Activated T-cell treated with anti-CD3 and anti-CD28 coated beads, Interleukin-2, amount 50 U/mL, for 48 hours (primary cell): ENCODE measurements at places on chromosomes 13 and 19.

DNA sequence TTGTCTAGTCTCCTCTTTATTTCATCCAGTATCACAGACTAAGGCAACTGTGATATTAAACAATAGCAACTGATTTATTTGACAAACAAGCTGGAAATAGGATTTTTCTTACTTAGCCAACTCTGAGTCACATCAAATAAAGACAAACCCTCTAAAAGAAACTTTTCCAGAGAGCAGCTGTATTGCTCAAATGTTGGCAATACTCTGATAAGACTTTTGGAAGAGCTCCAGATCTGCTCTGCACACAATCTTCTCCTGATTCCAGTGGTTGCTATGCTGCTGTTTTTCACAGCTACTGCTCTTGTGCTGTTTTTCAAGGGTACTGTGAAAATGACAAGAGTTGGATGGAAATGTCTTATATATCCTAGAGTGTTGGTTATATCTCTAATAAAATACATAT, 1479.2 kb downstream of the SLITRK5 start:
- no peak for DNase-seq

DNA sequence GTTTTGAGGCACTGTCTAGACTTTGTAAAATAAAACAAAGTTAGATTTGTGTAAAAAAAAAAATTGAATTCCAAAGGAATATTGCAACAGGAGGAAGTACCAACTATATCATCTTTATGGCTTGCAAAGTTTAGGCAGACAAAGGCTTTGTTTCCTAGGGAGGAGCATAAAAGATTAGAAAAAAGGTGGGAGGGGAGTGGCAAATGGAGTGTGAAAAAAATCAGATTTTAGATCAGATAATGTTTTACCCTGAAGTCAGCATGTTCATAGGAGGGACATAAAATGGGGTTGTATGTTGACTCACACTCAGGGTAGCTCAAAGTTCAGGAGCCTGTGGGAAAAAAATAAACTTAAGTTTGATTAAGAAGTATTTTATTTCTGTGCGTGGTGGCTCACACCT, 3.7 kb downstream of the ZNF85 start:
- no peak for DNase-seq

- no peak for DNase-seq
These were observed 14.1 kb upstream of the NDFIP2 start for GRCh38 chr13:79466872-79467271.

- no peak for DNase-seq
These were observed 126.7 kb downstream of the STARD13 start for GRCh38 chr13:33158816-33159215.

DNA sequence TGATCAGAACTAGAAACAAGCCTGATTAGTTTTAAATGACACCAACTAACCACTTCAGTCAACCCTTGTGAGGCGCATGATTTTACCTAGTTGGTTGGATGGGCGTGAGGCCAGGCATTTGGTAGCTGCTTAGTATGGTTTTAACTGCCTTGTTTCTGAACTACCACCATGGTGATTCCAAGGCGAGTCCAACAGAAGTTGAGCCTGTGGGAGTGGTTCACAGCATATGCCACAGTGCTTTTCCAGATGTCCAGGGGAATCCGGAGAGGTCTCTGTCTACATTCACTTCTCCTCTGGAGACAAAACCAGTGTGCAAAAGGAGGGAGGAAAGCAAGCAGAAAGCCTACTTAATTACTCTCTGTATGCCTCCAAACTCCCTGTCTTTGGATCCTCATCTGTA, 524.1 kb downstream of the GPC6 start:
- DNase-seq = no peak

- no peak for DNase-seq
These were observed 474.7 kb downstream of the DIAPH3 start for GRCh38 chr13:59689057-59689456.

- no peak for DNase-seq
These were observed 8.1 kb downstream of the VSTM2B start for GRCh38 chr19:29533578-29534544.

DNA sequence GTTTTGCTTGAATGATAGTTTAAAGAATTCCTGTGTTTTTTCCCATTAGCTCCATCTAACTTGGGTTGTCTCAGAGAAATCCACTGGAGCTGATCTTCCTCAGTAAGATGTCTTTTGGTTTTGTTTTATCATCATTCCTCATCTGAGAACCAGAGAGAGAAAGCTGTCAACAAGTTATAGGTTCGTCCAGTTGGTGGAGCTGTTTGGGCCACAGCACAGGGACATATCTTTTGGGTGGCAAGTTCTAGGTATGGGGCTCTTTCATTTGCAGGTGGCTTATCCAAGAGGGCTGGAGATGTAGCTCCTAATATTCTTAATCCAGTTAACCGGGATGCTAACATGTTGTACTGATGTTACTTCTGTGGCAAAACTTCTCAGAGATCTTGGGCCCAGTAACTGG, 174.2 kb downstream of the KCNRG start:
- DNase-seq = no peak

DNA sequence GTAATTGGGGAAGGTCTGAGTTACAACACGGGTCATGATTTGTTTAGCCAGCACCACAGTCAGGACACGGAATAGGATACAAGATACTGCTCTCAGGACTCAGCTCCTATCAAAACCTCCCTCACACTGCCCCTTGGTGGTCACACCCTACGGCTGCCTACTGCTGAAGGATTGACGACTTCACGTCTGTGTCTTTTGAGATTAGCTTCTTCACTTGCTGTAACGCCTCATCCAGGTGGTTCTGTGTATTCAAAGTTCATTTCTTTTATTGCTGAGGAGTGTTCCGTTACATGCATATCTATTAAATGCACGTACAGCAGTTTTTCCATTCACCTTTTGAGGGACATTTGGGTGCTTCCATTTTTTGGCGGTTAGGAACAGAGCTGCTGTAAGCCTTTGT, 46.3 kb downstream of the URI1 start:
- no peak for DNase-seq

GRCh38 chr19:39839678-39840327, 5.8 kb upstream of the DYRK1B start:
- no peak for DNase-seq

DNA sequence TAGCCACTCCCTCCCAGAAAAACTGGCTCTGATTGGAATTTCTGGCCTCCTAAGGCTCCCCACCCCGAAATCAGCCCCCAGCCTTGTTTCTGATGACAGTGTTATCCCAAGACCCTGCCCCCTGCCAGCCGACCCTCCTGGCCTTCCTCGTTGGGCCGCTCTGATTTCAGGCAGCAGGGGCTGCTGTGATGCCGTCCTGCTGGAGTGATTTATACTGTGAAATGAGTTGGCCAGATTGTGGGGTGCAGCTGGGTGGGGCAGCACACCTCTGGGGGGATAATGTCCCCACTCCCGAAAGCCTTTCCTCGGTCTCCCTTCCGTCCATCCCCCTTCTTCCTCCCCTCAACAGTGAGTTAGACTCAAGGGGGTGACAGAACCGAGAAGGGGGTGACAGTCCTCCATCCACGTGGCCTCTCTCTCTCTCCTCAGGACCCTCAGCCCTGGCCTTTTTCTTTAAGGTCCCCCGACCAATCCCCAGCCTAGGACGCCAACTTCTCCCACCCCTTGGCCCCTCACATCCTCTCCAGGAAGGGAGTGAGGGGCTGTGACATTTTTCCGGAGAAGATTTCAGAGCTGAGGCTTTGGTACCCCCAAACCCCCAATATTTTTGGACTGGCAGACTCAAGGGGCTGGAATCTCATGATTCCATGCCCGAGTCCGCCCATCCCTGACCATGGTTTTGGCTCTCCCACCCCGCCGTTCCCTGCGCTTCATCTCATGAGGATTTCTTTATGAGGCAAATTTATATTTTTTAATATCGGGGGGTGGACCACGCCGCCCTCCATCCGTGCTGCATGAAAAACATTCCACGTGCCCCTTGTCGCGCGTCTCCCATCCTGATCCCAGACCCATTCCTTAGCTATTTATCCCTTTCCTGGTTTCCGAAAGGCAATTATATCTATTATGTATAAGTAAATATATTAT, 6.1 kb downstream of the FOSB start:
- no peak for DNase-seq

GRCh38 chr19:5102520-5102919, 133.6 kb downstream of the KDM4B start:
- no peak for DNase-seq

DNA sequence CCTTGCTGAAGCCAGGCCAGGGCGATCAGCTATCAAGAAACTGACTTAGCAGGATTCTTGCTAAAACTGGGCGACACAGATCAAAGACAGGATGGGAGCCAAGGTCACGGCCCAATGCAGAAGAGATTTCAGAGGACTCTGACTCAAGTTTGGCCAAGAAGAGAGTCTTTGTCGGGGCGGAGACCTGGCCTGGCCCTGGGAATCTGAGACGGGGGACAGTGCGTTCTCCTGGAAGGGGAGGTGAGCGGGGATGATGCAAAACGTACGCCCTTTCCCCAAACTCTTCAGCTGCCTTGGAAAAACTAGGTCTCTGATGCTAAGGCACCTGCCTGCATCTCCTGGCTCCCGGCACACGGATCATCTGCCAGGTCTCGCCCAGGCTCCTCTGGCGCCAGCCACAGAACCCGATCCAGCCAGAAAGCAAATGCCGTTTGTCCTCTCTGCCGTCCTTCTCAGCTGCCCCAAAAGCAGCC, 9.8 kb downstream of the MVB12A start:
- no peak for DNase-seq

DNA sequence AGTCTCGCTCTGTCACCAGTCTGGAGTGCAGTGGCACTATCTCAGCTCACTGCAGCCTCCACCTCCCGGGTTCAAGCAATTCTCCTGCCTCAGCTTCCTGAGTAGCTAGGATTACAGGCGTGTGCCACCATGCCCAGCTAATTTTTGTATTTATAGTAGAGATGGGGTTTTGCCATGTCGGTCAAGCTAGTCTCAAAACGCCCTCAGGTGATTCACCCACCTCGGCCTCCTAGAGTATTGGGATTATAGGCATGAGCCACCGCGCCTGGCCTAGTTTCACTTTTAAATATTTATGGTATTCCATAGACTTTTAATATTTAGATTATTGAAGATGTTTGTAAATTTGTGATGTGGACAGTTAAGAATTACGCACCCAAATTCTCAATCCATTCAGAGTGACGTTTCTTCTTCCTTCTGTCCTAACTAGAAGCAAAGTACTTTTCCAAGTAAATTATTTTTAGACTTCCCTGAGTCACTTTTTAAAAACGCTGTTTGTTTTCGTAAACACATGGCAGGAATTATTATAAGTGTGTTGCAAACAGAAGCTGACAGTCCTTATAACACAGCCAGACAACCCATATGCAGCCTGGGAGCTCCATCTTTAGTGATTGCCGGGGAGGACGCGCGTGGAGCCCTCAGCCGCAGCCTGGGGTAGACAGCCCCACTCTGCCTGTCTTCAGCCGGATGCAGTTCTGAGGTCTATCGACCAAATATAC, 131.7 kb downstream of the ATP11A start:
- no peak for DNase-seq

DNA sequence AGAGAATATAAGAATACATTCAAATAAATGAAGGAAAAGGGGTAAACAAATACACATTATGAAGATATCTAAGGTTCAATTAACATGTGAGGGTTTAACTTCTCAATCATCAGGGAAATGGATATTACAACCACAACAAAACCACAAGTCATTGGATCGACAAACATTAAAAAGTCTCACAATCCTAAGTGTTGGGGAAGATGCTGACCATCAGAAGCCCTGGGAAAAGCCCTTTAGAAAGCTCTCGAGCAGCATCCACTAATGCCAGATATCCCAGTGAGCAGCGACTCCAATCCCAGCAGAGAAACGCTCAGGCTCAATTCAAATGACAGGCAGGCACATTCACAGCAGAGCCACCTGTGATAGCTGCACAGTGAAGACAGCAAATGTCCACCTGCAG, 3.1 kb downstream of the TPRX1 start:
- no peak for DNase-seq

GRCh38 chr13:77417897-77418296, 91.0 kb upstream of the MYCBP2 start:
- DNase-seq = no peak

DNA sequence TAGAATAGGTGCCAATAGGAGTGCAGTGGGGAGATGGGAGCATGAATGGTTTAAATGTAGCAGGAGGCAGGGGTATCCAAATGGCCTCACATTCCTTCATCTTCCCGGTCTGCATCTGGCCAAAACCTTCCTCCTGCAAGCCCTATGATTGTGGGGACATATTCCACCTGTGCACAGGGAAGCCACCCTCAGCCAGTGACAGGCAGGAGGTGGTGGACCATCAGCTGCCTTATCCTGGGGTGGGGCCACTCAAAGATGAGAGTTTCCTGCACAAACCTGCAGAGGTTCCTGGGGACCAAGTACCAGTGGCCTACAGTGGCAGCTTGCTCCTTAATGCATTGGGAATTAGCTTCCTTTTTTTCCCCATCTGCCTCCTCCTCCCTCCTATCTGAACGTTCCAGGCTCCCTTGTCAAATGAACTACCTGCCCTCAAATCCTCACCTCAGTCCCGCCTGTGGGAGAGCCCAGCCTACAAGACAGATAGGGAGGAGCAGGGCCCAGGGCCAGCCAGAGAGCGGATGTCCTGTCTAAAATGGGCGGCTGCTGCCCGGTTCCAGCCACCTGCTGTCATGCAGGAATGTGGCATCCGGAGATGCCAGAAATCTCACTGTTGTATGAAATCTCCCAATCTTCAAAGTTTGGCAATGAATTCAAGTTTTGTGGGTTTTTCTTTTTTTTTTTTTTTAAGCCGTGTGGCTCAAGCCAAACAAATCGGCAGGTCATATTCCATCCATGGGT, 85.0 kb downstream of the TSHZ3 start:
- DNase-seq = no peak

DNA sequence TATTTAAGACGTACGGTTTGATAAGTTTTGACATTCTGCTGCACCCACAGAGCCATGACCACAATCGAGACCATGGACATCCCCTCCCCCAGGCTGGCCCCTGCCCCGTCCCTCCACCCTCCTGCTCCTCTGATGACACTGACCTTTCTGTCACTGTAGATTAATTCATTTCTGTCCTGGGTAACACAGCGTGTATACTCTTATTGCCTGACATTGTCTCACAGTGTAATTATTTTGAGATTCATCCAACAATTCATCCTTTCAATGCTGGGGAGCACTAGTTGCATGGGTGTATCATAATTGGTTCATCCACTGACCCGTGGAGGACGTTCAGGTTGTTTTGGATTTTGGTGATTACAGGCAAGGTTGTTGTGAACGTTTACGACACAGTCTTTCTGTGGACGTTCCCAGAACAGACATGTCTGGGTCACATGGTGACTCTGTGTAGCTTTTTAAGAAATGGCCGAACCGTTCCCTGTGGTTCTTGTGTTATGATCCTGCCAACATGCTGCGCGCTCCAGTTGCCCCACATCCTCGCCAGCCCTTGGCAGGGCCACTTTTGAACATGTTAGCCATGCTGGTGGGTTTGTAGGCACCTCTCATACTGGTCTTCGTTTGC, 41.9 kb downstream of the C13orf46 start:
- DNase-seq = no peak

DNA sequence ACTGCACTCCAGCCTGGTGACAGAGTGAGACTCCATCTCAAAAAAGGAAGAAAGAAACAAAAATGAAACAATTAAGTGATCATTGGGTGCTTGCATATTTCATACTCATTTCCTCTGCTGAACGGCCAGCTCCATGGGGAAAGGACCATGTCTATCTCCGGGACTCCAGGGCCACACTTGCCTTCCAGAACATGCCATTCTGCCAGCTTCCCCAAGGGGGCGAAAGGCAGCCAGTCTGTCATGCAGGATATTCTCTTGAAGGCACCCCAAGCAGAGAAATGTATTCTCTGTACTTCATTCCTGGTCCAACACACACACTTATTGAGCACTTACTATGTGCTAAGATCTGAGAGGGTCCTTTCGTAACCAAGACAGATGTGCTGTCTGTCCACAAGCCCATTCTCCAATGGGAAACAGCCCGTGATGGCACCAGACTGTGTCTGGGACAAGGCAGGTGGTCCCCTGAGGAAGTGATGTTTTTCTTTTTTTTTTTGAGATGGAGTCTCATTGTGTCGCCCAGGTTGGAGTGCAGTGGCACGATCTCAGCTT, 10.2 kb upstream of the CARM1 start:
- DNase-seq = peak; percentile 62
